ENCODE measurements at places on chromosomes 12 and 14. TPM values are rescaled to one million over a fixed set of nuclear protein-coding genes. Genes with fewer than 3 reads are reported as not detected.

Gene PTPRO
- total RNA-seq = 0.91 TPM

Gene RPL10L
- not detected for total RNA-seq

Gene KLRD1
- 1.6 TPM for total RNA-seq

Gene AQP2
- total RNA-seq = not detected

Gene SCN8A
- 0.13 TPM for total RNA-seq

Gene RGS6
- 26.1 TPM for total RNA-seq

Gene PZP
- 1.3 TPM for total RNA-seq

Gene RBMS2
- 25.0 TPM for total RNA-seq

Gene SLCO1C1
- total RNA-seq = 0.94 TPM

Gene TCL1B
- not detected for total RNA-seq

Gene KRT73
- not detected for total RNA-seq

Gene RPS6KL1
- 16.8 TPM for total RNA-seq

Gene TBC1D30
- total RNA-seq = 0.83 TPM

Gene MSI1
- 5.4 TPM for total RNA-seq

Gene BCAT1
- total RNA-seq = 5.1 TPM

GRCh38 chr12:52280319-52280795, 5.9 kb downstream of the KRT86 start:
- DNase-seq = no peak

- DNase-seq = no peak
Observed at GRCh38 chr14:32011225-32011624, 65.9 kb upstream of the ARHGAP5 start.

DNA sequence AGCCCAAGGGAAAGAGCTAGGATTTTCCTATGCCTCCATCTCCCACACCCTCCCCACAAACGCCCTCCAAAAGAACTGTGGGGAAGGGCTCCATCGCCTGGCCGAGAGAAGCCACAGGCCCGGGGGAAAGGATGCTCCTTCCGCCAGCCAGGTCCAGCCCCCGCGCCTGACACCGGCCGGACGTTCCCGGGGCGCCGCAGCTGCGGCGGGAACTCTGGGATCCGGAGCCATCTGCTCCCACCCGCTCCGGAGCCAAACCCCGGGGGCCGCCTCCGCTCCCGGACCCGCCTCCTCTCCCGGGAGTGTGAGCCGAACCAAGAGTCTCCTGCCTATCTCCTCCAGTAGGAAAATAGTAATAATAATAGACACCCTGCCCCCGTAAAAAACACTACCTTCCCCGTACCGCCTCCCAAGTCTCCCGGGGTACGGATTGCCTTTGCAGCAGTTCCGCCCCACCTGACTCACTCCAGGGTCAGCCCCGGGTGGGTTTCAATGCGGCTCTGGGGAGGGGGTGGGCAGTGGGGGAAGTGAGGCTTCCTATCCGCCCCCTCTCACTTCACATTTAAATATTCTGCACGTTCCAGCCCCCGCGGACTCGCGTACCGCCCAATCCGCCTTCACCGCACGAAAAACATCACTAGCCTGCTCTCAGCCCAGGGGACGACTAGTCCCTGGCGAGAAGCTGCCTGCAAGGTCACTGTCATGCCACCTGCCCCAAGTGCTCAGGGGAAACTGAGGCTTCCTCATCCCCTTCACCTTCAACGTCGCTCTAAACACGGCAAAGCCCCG, 2.4 kb downstream of the AGAP2 start:
- peak; percentile 50 for DNase-seq

DNA sequence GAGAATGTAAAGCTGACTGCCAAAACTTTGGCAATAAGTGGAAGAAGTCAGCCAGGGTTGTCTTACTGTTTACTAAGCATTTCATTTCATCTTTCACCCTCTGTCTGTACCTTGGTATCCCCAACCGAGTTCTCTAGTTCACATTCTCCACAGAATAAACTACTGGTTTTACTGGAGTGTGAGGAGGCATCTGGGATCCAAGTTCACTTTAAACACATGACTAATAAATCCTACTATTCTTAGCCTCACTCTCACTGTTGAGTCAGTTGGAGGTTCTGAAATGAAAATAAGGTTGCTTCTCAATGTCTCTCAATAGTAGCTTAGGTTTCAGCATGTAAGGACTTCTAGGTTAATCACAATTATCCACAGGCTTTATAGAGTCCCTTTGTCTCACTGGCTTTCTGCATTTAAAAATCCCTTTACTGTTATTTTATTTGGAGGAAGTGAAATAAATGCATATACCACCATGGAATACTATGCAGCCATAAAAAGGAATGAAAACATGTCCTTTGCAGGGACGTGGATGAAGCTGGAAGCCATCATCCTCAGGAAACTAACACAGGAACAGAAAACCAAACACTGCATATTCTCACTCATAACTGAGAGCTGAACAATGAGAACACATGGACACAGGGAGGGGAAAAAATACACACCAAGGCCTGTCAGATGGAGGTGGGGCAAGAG, 95.8 kb downstream of the EPS8 start:
- no peak for DNase-seq

GRCh38 chr12:728781-729180, 23.6 kb upstream of the WNK1 start:
- no peak for DNase-seq

- no peak for DNase-seq
Observed at GRCh38 chr14:61645247-61645646, 50.1 kb upstream of the HIF1A start.

DNA sequence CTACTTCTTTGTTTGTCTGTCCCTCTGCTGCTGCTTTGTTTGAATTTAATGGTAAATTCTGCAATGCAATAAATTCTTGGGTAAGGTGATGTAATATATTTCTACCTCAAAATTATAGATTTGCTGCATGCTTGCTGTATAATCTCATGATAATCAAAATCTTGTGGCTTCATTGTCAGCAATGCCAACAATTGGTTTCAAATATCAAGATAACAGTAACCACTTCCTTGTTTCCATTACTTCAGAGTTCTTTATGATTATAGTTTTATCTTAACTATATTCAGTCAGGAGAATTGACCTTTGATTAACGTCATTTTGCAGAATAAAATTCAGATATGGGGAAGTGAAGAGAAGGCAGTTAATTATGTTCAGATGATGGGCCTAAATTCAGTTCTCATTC, 30.2 kb upstream of the RNU6-8 start:
- no peak for DNase-seq

GRCh38 chr14:65335411-65335947, 77.1 kb upstream of the FUT8 start:
- no peak for DNase-seq

- no peak for DNase-seq
Observed at GRCh38 chr12:104057771-104058197, 6.5 kb upstream of the HCFC2 start.

DNA sequence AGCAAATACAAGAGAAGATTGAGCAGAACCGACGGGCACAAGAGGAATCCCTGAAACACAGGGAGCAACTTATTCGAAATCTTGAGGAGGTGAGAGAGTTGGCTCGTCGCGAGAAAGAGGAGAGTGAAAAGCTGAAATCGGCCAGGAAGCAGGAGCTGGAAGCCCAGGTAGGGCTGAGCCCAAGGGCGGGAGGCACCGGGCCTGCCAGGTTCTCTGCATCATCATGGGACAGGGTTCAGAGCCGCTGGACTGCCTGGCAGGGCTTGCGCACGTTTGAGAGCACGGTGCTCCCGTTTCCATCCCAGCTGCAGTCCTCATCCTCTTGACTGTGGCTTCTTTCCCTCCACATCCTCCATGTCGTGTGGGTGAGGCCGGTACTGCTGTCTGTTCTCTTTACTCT, 14.4 kb downstream of the TCHP start:
- DNase-seq = no peak

DNA sequence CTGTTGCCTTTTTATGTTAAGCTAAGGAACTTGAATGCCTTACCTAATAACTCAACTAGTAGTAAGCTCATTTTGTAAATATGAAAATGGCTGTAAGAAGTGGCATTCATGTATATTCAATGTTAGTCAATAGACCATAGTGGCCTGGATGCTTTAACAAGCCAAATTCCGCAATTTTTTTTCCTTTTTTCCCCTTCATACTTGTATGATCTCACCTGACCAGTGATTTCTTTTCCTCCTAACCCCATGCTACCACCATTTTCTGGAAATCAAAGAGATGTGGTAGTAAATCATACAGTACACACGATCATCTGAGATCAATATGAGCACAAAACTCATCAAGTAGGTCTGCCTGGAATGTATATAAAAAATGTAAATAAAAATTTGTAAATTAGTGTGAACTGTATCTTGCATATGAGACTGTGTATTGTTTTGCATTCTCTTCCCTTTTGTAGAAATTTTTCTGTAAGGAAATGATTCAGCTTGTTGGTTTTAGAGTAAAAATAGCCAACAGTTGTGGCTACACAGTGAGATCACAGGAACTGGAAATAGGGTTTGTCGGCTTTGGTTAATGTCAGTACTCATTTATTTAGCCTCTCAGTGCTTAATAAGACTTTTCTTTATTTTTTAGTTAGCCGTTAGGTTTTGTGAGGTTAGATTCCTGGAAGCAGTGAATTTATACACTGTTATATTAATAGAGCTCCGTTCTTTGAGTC, 62.5 kb downstream of the ETNK1 start:
- no peak for DNase-seq

GRCh38 chr12:115923851-115924250, 353.6 kb downstream of the MED13L start:
- no peak for DNase-seq

DNA sequence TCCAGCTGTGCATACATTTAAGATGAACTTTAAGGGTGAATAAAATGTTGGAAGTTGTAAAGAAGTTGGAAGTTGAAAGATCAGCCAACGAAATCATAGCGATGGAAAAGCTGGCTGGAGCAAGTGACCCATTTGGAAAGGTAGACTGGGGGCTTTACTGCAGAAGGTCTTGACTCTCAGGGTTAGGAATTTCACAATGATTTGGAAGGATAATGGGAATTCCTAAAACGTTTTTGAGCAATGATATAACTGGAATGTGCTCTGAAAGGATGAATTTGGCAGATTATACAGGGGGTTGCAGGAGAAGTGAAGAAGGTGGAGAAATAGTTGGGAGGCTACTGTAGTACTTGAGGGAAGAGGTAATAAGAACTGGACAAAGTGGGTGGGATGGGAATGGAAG, 27.4 kb downstream of the EMP1 start:
- no peak for DNase-seq

- DNase-seq = no peak
Observed at GRCh38 chr14:22597771-22598098, 365 bp upstream of the ABHD4 start.

DNA sequence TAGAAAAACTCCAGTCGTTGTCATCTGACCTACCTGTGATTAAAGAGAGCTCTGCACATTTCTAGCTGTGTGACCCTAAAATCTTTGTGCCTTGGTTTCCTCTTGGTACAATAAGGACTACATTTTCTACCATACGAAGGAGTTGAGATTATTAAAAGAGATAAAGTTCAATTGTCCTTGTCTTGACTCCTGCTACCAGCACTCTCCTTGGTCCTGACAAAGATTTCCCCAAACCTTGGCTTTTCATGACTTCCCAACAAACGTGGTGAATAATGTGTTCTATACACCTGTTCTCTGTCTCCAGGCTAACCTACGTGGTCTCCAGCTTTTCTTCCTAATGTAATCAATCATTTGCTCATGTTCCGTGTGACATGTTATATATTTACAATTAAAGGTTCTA, 223.5 kb downstream of the MSRB3 start:
- DNase-seq = no peak

- DNase-seq = no peak
Observed at GRCh38 chr12:4957761-4958160, 48.1 kb downstream of the KCNA1 start.

GRCh38 chr12:1815814-1816729, 4.3 kb upstream of the LRTM2 start:
- no peak for DNase-seq

- DNase-seq = no peak
Observed at GRCh38 chr12:45354399-45354798, 138.5 kb downstream of the ANO6 start.

DNA sequence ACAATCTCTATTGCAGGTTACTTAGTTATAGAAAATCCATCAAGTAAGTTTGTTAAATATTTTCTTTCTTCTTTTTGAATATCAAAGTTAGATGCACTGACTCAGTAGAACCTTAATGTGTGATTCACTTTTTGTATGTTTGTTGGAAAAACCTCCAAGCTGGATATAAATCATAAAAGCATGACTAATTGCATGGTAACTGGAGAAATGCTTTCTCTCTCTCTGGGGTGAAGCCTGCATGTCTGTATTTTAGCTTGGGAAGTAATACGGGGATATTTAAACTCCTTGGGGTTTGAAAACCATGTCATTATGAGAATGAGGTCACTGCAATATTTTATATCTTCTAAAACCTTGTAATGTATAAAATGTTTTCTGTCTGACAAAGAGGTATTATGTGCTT, 58.6 kb upstream of the MYF6 start:
- DNase-seq = no peak

GRCh38 chr14:61379639-61380184, 58.3 kb downstream of the PRKCH start:
- no peak for DNase-seq

DNA sequence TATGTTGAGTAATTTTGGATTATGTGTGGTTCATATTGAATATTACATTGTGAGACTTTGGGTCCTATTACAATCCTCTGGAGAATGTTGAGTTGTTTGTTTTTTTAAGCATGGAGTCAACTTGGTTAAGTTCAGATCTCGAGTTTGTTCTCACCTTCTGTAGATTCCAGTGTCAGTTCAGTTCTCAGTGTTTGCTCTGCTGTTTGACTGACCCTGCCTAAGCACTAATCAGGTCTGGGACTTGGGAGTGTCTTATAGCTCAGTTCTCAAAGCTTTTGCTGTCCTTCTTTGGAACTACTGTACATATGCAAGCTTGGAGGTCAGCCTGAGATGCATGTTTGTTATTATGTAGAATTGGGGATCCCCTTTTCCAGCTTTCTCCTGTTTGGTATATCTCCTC, 63.1 kb downstream of the DIP2B start:
- no peak for DNase-seq

DNA sequence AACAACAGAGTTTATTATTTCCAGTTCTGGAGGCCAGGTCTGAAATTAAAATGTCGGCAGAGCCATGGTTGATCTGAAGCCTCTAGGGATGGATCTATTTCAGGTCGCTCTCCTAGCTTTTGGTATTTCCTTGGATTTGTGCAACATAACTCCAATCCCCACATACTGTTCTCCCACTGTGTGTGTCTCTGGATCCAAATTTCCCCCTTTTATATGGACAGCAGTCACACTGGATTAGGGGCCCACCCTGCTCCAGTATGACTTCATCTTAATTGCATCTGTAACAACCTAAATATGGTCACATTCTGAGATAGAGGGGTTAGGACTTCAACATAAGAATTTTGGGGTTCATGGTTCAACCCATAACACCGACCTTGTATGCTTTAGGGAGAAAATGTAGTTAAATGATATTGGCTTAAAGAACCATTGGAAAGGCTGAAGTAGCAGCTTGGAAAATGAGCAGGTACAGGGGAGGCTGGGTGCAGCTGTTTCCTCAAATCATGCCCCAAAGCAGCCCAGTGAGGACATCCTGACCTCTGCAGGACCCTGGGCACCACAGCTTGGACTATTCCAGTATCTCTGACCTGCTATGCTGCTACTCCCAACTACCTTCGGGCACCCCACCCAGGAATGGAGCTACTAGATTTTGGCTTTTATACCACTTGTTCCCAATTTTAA, 13.9 kb upstream of the MDM2 start:
- no peak for DNase-seq
